ENCODE measurements at places on chromosomes 12 and 14. TPM values are rescaled to one million over a fixed set of nuclear protein-coding genes. Genes with fewer than 3 reads are reported as not detected.

DNA sequence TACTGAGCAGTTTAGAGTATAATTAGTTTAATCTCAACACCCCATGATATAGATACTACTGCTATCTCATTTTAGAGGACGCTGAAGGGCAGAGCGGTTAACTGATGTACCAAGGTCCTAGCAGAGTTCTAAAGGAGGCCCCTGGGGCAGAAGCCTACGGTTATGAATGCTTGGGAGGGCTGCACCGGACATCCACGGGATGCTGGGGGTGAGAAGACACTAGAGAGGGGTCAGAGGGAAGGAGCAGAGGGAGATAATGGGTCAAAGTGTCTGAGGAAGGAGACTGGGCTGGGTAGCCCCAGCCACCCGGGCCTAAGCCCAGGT lies 1.6 kb upstream of the ACTR6 start:
- DNase-seq: no peak

- DNase-seq: no peak
Observed at GRCh38 chr12:123089140-123089539, 61.8 kb downstream of the PITPNM2 start.

DNA sequence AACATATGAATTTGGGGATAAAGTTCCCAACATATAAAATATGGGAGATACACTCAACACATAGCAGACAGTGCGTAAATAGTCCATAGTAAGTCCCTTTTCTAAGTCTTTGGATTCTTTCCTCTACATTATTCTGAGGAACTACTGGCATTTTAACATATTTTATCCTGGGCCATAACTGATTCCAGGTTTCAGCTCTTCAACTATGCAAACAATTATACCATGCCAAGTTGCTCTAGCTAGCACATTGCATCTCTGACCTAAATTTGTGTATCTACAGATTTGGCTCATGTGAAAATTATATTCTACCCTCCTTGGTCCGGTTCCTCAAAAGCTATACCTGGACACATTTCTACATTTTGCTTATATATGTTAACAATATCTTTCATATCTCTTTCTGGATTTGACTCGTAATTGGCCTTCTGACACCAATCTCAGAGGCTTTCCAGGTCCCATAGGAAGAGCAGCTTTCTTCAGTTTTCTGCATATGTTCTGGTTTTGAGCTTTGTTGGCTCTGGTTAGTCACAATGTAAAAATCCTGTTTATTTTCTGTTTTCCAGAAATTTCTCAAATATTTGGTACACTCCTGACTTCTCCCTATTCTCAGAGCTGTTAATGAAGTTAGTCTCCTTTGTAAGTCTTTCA lies 305.4 kb downstream of the BMP4 start:
- DNase-seq: no peak

- DNase-seq: no peak
Observed at GRCh38 chr12:54351341-54351740, 12.9 kb downstream of the GPR84 start.

The ZFHX2 gene
- 1.0 TPM for polyA plus RNA-seq

The LRRC23 gene
- polyA plus RNA-seq: 16.6 TPM

The CPNE6 gene
- polyA plus RNA-seq: not detected

The FCF1 gene
- 3.4 TPM for polyA plus RNA-seq

All from heart right ventricle (tissue), 16 donors.